ENCODE measurements at places on chromosomes 3 and 15.

- no peak for DNase-seq
These were observed 585.6 kb upstream of the ALCAM start for GRCh38 chr3:104781112-104781511.

- peak; percentile 79 for DNase-seq
These were observed 70.5 kb upstream of the ATP10A start for GRCh38 chr15:25933456-25934158.

- DNase-seq, result no peak
These were observed 25.9 kb downstream of the MELTF start for GRCh38 chr3:197003461-197004385.

DNA sequence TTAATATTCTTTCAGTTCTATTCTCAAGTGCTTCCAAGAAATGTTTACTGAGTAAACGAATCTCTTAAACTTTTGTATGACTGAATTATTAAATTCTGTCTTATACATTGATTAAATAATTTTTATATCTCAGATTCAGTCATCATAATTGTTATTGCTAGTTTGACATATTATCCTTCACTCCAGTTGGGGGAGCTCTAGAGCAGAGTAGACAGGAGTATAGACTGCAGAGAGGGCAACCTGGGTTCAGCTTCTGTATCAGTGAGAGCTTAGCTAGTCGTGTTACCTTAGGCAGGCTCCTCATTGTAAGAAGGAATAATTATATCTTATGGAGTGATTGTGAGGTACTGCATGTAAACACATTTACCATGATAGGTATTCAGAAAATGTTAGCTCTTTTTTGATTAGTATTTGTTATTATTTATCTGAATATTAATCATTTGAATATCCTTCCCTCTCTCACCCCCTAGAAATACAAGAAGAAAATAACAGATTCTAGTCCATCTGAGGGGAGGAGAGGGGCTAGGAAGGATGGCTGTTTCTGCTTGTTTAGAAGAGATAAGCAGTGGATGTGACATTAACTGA lies 31.0 kb upstream of the ZCWPW2 start:
- DNase-seq, result peak; percentile 35

GRCh38 chr3:28150465-28151206 lies 90.8 kb upstream of the CMC1 start:
- DNase-seq, result no peak

DNA sequence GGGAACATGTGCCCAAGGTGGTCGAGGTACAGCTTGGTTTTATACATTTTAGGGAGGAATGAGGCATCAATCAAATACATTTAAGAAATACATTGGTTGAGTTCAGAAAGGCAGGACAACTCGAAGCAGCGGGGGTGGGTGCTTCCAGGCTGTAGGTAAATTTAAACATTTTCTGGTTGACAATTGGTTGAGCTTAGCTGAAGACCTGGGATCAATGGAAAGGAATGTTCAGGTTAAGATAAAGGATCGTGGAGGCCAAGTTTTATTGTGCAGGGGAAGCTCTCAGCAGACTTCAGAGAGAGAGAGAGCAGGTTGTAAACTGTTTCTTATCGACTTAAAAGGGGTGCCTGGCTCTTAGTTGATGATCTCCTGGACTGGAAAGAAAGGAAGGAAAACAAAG lies 11.3 kb downstream of the CPN2 start:
- no peak for DNase-seq

DNA sequence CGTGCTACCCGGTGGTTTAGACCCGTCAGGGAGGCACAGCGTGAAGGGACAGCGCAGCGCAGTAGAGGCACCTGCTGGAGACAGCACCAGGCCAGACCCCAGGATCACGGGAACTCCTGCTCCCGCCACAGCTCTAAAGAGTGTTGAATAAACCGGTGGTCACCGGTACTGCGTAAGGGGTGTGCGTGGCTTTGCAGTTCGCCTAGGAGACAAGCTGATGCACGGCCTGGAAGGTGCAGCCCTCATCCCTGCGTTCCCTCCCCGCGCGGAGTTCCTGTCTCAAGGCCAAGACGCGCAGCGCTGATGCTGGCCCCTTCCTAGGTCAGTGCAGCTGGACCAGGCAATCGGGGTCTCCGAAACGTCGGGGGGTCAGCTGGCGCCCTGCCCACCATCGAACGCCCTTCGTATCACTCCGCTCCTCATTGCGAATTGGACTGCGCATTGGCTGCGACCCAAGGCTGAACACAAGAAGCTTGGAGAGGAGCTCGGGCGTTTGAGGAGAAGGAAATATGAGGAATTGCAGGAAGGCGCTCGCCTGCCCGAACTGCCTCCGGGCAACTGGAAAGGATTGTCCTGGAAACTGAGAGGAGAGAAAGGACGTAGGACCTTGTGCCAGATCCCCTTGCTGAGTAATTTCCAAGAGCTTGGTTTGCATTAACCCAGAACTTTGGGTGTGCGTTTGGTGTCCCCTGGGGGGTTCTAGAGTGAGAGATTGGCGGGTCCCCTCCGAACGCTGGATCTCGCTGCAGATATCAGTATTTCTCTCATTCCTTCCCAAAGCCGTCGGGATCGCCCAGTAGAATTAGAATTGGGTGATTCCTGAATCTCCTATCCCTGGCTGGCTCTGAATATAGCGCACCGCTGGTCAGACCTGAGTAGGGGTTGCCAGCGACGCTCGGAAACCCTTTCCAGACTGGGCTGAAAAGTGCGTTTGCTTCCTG lies 2.3 kb upstream of the SOX14 start:
- no peak for DNase-seq

DNA sequence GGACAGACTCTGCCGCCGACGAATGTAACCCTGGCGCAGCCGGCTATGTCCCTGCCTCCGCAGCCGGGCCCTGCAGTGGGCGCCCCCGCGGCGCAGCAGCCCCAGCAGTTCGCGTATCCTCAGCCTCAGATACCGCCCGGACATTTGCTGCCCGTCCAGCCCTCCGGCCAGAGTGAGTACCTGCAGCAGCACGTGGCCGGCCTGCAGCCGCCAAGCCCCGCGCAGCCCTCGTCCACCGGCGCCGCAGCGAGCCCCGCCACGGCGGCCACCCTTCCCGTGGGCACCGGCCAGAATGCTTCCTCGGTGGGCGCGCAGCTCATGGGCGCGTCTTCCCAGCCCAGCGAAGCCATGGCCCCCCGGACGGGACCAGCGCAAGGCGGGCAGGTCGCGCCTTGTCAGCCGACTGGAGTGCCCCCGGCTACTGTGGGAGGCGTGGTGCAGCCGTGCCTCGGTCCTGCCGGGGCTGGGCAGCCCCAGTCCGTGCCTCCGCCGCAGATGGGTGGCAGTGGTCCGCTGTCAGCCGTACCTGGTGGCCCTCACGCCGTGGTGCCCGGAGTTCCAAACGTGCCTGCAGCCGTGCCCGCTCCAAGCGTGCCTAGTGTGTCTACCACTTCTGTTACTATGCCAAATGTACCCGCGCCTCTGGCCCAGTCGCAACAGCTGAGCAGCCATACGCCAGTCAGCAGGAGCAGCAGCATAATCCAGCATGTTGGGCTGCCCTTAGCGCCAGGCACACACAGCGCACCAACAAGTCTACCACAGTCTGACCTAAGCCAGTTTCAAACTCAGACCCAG lies 2.4 kb downstream of the TSC22D2 start:
- peak; percentile 33 for DNase-seq

GRCh38 chr15:95857124-95857757 lies 473.3 kb upstream of the NR2F2 start:
- DNase-seq, result no peak

DNA sequence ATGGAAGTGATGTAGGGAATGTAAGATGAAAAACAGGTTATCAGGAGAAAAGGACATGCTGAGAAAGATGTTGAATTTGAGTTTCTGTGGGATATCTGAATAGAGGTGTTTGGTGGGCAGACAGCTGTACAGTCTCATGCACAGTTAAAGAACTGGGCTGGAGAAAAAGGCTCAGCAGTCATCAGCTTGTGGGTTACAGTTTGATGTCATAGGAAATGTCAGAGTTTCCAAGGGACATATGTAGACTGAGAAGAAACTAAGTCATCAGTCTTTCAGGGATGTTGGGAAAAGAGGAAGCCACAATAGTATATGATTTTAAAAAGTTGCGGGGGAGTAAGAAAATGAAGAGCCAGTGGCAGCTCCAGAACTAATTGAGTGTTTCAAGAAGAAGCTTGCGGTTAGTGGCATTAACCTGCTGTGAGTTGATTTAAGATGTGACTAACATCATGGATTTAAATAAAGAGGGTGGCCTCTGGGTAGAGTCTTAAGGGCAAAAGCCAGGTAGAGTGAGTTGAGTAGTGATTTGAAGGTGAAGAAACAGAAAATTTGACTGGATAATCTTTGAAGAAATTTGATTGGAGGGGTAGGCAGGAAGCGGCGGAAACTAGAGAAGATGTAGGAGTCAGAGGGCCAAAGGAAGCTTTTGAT lies 24.6 kb downstream of the GORASP1 start:
- DNase-seq, result no peak

GRCh38 chr3:41199866-41200668 lies 762 bp downstream of the CTNNB1 start:
- peak; percentile 24 for DNase-seq

- no peak for DNase-seq
These were observed 12.9 kb downstream of the SUMF1 start for GRCh38 chr3:4454142-4454541.

DNA sequence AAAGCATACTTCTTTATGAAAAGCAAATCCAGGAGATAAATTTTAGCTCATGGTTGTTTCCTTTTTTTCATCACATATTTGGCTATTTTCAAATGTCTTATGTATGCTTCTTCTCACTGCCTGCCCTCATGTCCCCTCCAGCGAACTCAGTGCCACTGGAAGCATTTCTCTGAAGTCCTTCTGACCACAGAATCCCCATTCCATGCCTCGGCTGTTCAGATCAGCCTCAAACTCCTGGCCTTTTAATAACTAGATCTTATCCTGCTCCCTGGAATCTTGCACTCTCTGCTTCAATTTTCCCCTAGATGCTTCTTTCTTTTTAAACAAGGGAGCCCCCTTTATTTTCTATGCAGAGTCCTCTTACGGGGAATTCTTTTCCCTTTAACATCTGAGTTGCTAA lies 10.1 kb downstream of the ETV5 start:
- DNase-seq, result no peak

DNA sequence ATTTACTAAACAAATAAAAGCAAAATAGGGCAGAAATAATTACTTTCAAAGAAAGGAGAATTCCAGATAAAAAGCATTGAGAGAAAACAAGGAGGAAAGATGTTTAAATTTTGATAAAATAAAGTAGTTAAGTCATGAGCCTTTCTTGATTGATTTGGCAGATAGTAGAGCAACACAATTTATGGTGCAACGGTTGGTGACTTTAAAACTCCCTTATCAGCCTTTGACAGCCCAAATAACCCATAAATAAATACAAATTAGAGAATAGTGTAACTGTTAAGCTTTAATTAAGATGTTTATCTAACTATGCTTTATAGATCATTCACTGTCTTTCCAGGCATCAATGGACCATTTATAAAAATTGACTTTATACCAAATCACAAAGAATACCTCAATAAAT lies 54.0 kb upstream of the EIF1B start:
- DNase-seq, result no peak

DNA sequence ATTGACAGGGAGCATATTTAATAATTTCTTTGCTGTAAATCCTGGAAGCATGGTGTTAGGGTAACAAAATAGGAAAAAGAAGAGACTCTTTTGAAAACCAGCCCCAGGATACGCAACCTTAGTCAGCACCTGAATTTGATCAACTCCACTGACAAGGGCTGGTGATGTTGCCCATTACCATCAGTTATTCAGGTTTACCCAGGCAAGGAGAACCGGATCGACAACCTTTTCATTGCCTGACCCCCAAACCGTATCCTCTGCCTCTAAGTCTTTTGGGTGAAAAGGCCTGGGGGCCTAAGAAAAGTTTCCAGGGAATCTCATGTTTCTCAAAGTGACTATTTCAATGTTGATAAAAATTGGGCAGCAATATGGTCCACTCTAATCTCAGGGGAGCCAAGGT lies 313.3 kb downstream of the KBTBD8 start:
- DNase-seq, result no peak

DNA sequence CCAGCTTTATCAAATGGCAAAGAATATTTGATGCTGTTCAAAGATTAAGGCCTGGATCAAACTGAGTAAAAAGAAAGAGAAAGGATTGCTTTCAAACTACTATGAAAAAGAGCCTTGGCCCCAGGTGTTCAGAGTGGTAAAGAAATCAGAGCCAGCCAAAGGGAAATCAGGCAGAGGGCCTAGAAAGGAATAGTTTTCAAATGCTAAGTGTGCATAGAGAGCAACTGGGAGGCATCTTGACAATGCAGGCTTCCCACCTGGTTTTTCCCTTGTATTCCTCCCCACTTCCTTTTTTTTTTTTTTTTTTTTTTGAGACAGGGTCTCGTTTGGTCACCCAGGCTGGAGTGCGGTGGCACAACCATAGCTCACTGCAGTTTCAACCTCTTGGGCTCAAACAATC lies 340.2 kb upstream of the ADAMTS9 start:
- DNase-seq, result no peak

GRCh38 chr15:57314221-57314620 lies 62.1 kb upstream of the CGNL1 start:
- no peak for DNase-seq

- no peak for DNase-seq
These were observed 187.6 kb upstream of the STRIT1 start for GRCh38 chr3:155481089-155481488.

GRCh38 chr15:27665002-27665401 lies 434.1 kb downstream of the OCA2 start:
- DNase-seq, result no peak

DNA sequence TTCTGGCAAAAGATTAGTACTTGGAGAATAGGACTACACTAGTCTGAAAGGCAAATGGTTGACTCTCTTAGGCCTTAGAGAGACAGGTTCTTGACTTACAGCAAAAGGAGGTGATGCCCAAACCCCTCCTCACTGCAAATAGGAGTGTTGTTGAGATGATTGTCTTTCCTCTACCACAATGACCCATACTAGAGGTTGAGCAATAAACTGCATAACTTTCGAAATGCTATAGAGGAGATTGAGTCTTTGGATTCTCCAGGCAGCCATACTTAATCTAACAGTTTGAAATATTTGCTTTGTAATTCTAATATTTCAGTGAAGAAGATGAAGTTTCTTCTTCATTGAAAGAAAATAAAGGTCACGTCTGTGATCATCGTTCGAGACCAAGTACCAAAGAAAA lies 498.5 kb upstream of the GBE1 start:
- DNase-seq, result no peak

DNA sequence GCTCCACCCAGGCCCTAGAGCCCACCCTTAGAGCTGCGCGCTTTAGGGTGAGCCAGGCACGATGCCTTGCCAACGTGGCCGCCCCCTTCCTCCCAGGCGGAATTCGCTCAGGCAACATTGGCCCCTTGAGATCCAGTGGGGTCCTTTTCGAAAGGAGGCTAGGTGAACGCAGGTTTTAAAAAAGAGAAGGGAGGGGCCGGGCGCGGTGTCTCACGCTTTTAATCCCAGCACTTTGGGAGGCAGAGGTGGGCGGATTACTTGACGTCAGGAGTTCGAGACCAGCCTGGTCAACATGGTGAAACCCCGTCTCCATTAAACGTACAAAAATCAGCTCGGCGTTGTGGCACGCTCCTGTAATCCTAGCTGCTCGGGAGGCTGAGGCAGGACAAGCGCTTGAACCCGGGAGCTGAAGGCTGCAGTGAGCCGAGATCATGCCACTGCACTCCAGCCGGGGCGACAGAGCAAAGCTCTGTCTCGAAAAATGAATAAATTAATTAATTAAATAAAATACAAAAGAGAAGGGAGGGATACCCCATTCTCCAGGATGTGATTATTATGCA lies 984 bp upstream of the RPP25 start:
- no peak for DNase-seq

- DNase-seq, result no peak
These were observed 81.9 kb upstream of the ADAMTSL3 start for GRCh38 chr15:83571820-83572707.

All from WERI-Rb-1 (cell line).